ENCODE measurements at places on chromosomes 16 and 17. TPM values are rescaled to one million over a fixed set of nuclear protein-coding genes. Genes with fewer than 3 reads are reported as not detected.

DNA sequence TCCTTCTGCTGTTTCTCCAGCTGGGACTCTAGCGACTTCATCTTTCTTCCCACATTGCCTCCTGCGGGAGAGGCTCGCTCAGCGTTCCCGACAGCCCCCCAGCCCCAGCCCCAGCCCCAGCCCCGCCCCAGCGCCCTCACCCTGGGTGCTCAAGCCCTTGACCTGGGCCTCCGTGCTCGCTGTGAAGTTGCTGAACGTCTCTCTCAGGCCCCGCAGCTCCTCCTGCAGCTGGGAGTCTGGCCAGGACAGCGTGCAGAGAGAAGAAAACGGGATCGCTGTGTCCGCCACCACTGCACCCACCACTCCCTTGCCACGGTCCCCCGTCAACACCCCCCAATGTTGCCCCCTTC is 2.4 kb downstream of the ASGR1 start:
- DNase-seq: no peak

NUDT7 gene
- 18.7 TPM for total RNA-seq

TMC6 gene
- total RNA-seq: 65.2 TPM

DNA sequence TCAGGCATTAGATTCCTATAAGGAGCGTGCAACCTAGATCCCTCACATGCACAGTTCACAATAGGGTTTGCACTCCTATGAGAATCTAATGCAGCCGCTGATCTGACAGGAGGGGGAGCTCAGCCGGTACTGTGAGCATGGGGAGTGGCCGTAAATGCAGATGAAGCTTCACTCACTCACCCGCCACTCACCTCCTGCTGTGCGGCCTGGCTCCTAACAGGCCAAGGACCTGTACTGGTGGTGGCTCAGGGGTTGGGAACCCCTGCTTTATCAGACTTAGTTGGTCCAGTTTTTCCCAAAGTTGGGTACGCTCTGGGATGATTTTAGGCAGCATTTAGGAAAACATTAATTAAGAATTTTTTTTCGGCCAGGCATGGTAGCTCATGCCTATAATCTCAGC is 103.8 kb downstream of the MARF1 start:
- no peak for DNase-seq

MYO15A gene
- total RNA-seq: 0.32 TPM

MT3 gene
- not detected for total RNA-seq

DNA sequence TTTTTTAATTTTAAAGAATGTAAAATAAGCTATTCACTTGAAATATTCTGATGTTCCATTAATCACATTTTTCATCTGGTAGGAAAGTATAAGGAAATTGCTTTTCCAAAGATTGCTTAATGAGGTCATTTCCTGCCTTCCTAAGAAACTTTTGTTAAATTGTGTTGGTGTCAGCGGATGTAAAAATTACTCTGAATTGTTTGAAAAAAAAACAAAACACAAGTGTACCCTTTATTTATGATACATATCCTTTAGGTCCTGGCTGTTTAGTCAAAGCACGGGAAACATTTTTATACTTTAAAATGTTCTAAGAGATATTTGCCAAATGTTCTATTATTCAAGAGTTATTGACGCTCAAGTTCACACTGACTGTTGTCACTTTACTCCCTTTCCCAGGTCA is 1357.4 kb upstream of the GOT2 start:
- DNase-seq: no peak

GRCh38 chr17:36885153-36885735 is 52.0 kb upstream of the LHX1 start:
- no peak for DNase-seq

DNA sequence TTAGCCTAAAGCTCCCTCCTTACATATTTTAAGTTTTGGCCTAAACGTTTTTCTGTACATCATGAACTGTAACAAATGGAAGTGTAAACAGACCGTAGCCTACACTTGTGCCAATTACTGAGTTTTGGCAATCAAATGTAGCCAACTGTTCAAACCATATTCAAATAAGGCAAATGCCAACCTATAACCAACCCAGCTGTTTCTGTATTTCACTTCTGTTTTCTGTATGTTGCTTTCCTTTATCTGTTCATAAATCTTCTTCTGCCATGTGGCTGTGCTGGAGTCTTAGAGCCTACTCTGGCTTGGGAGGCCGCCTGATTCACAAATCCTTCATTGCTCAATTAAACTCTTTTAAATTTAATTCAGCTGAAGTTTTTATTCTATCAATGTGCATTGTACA is 6.9 kb upstream of the C16orf78 start:
- no peak for DNase-seq

GRCh38 chr17:27240086-27240801 is 53.7 kb upstream of the WSB1 start:
- DNase-seq: no peak

DNA sequence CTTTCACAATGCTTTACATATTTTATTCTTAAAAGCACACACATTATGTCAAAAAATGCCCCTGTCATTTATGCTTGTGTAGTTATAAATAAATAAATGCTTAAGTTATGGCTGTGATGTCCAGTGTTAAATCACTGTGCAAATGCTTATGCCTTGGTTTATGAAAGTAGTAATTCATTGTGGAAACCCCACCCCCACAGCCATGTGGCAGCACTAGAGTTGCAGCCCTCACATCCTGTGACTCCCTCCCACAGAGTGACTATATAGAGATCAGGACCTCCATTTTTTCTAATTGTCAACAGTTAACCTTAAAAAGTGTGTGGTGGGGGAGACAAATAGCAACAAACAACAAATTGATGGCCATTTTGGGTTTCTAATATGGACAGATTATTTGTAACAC is 2.4 kb downstream of the SKAP1 start:
- DNase-seq: no peak

DHX58 gene
- total RNA-seq: 38.6 TPM

GRCh38 chr17:32461498-32461852 is 17.2 kb downstream of the PSMD11 start:
- DNase-seq: no peak

PIGS gene
- 131 TPM for total RNA-seq

GRCh38 chr17:43463241-43463640 is 20.5 kb upstream of the DHX8 start:
- DNase-seq: no peak

CCT6B gene
- total RNA-seq: 7.1 TPM

OVCA2 gene
- total RNA-seq: 57.5 TPM

- DNase-seq: no peak
These were observed 3.4 kb upstream of the KRTAP2-4 start for GRCh38 chr17:41069031-41069430.

- DNase-seq: no peak
These were observed 234.0 kb downstream of the CNTNAP4 start for GRCh38 chr16:76511203-76511602.

GRCh38 chr16:89039756-89040155 is 53.9 kb upstream of the ACSF3 start:
- no peak for DNase-seq

GRCh38 chr17:22278302-22279275 is 586.3 kb downstream of the KCNJ18 start:
- DNase-seq: no peak

CLEC3A gene
- total RNA-seq: 0.51 TPM

CX3CL1 gene
- 30.2 TPM for total RNA-seq

DNA sequence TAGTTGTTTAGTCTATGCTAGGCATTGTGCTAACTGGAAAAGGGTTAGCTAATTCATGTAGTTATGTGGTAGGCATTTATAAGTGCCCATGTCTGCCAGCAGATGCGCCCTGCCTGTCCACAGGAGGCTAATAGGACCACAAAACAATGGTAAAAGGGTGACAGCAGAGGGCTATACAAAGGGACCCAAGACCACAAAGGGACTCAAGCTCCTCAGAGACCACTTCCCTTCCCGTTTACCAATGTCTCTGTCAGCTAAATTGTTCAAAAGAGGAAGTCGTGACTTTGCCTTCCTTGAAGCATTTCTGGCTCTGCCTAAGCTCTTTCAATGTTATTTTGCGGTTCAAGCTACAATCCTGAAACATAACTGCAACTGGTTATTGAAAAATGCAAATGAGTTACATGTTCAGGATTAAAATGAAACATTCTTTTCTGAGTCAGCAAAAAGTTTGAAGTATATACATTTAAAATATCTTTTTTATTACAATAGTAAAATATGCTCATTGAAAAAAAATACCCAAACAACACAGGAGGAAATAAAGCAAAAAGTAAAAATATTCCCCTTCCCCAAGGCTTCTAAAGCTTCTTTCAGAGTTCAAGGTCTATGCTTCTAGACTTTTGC is 149.2 kb downstream of the MAF start:
- no peak for DNase-seq

FOXJ1 gene
- 0.55 TPM for total RNA-seq

DNA sequence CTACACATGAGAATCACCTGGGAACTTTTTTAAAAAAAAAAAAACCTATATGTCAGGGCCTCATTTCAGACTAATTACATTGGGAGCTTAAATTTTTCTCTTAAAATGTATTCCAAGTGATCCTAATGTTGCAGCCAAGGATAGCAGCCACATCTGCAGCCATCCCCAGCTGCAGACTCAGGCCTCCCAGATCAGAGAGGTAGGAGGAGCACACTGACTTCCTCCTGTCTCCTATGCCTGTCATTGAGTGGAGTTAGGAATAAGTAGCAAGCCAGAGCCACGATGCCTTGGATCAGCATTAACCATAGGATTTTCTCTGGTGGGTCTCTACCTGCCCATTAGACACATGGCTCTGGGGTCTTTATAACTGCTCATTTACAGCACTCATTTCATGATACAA is 463.5 kb downstream of the HS3ST4 start:
- no peak for DNase-seq

DNA sequence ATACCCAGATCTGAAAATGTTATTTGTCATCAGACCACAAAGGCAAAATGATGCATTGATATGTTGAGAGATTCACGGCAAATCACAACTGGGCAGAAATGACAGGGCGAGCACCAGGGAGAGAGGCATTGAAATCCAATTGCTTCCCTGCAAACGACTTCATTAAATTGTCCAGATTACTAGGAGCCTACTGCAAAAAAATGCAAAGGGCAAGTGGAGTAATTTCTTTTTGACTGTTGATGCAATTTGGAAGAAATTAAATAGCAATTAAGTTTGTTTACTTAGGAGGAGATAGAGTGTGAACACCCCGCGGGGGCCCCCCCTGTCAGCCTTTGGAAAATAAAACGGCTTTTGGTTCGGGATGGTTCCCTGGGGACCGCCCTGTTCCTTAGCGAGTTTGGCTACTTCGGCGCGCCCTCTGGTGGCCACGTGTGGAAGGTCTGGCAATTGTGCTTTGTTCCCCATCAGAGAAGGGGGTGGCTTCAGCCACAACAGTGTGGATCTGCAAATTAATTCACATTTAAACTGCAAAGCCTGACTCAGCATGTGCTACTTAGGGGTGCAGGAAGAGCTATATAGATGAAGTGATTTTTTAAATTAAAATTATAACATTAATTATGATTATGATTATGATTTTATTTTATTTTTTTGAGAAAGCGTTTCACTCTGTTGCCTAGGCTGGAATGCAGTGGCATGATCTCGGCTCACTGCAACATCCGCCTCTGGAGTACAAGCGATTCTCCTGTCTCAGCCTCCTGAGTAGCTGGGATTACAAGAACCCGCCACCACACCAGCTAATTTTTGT is 14.5 kb upstream of the TMC7 start:
- peak; percentile 80 for DNase-seq

GRCh38 chr17:57499648-57500049 is 243.3 kb downstream of the MSI2 start:
- DNase-seq: no peak

DNA sequence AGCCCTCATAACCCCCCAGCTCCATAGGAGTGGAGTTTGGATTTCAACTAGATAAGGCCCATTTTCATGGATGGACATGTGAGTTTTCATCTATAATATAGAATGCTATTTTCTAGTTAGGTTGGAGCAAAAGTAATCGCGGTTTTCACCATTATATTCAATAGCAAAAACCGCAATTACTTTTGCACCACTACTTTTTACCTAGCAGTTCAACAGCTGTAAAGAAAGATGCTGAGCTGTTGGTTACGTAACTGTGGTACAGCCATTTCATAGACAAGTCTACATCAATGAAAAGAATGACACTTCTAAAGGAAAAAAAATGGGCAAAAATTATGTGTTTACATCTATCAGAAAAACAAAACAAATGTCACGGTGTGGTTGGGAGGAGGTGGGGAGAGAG is 507.7 kb downstream of the MAF start:
- no peak for DNase-seq

DNA sequence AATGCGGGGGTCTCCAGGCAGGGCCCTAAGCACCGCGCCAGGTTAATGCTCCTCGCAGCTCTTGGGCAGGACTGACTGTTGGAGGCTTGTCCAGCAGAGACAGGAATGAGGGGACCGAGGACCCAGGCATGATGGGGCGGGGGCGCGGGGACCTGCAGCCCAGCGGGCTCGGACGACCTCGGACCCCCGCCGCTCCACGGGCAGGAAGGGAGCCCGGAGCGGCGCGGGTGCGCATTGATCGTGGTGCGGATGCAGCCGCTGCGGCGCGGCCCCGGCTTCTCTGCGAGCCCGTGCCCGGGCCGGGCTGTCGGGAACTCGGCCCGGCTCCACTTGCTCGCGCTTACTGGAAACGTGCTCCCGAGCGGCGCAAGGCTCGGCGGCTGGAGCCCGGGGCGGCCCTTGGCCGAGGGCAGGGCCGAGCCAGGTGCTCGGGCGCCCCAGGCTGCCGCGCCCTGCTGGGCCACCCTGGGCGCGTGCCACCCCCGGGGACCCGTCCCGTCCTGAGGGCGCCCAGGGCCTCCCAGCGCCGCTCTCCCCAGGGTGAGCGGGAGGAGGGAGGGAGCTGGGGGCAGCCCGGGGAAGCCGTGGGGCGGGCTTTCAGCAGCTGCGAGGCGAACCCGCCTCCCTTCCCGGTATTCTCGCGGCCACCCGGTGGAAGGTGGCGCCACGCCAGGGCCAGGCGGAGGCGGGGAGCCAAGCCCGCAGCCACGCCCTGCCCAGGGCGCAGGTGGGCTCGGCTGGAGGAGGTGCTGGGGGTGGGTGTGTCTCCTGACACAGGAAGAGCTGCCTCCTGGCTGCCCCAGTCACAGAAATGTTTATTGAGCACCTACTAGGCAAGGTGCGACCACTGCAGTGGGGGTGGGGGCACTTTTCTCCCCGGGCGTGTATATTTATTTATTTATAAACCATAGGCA is 45.9 kb downstream of the SOCS3 start:
- peak; percentile 65 for DNase-seq

DPEP3 gene
- not detected for total RNA-seq

ESRP2 gene
- 48.1 TPM for total RNA-seq

IFI35 gene
- 35.6 TPM for total RNA-seq

DNA sequence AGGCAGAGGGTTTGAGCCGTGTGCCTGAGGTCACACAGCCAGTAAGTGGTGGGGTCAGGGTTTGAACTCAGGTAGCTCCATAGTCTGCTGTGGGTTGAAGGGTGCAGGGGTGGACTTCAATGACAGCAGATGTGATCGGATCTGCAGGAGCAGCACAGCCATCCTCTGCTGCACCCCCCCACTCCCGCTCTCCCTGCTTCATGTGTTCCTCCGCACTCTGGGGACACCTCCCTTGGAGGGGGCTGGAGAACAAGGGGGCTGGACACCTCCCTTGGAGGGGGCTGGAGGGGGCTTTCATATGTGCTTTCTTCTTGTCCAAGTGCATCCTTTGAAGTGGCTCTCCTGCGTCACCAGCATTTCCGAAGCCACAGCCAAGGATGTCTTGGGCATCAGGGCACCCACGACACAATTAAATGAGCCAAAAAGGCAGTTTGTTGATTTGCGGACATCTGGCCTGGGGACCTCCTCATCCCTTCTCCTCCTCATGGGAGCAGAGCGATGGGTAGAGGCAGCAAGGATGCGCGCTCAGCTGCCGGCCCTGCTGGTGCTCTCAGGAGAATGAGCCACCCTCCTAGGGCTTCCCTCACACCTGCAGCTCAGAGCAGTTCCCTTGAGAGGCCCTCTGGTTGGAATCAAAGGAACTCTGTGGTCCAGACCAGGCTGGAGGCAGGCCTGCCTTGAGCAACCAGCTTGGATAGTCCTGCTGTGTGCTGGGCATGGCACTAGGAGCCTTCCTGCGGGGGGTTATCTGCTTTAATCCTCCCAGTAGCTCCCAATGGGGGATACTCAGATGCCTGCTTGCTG is 26.2 kb downstream of the WSCD1 start:
- no peak for DNase-seq

HS3ST6 gene
- total RNA-seq: 0.77 TPM

Measured in prostate gland (tissue), 2 donors.